Panc1 (cell line): ENCODE measurements at places on chromosomes 1 and 21.
A peak's percentile ranks its signal among the peaks of the same experiment; 100 is the strongest.

DNA sequence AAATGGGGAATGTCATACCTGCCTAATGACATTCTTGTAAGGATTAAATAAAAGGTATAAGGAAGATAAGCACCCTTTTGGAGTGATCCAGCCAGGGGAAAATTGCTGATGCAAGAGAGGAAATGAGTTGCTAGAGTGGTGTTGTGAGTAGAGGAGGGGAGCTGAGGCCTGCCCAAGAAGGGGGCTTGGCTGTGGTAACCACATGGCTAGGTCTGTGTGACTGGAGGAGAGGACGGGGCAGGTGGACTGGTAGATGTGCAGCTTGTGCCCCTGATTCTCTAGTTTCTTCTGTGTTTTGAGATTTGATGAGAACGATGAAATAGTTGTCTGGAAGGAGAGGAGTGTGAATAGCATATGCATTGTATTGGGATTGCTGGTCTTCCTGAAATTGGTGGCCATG lies 6.6 kb downstream of the TXLNA start:
- H3K36me3 ChIP-seq: peaks cover 26% of the 10 kb centered on the region
- no peak overlapping the region for H3K4me3 ChIP-seq
- no peak for DNase-seq
- H3K27ac ChIP-seq: no peak overlapping the region
- no peaks in the 10 kb centered on the region for H3K27me3 ChIP-seq

DNA sequence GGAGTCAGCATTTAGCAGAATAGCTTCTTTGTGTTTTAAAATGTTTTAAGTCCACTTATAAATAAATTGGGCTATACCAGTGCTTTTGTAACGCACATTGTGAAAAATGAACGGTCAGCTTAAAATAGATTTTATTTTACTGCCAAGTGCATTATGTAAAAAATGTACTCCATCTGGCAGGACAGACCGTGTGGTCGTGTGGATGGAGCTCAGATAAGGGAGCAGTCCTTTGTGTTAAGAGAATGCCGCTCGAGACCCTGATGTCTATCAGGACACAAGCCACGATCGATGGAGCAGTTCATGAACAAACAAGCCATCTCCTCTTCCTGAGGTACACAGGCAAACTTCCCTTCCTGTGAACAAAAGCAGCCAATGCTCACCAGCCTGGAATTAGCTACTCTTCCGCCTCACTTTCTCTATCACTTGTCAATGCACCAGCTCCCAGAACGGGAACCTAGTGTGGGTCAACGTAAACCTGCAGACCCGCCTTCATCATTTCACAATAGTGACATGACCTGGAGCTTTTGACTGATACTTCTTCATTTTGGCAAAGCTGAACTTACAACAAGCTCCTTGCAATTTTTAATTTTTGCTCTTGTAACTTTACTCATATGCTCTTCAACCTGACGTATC lies 243.5 kb downstream of the TGFB2 start:
- H3K27ac ChIP-seq: peak overlapping the region; percentile 92; the same call in 1 of the 2 replicates
- H3K36me3 ChIP-seq: no peaks in the 10 kb centered on the region
- no peak overlapping the region for H3K4me3 ChIP-seq
- no peaks in the 10 kb centered on the region for H3K27me3 ChIP-seq

- no peak overlapping the region for H3K27ac ChIP-seq
- H3K27me3 ChIP-seq: no peaks in the 10 kb centered on the region; the same call in 1 of the 2 replicates
- no peak for DNase-seq
- H3K4me3 ChIP-seq: no peak overlapping the region
- no peaks in the 10 kb centered on the region; the same call in 1 of the 2 replicates for H3K36me3 ChIP-seq
Measured at GRCh38 chr1:176869577-176869976, 294.9 kb downstream of the ASTN1 start.

- no peak overlapping the region for H3K27ac ChIP-seq
- no peaks in the 10 kb centered on the region for H3K27me3 ChIP-seq
- no peaks in the 10 kb centered on the region for H3K36me3 ChIP-seq
- no peaks in the 10 kb centered on the region for H3K4me1 ChIP-seq
- H3K4me3 ChIP-seq: no peak overlapping the region
- no peak for DNase-seq
Measured at GRCh38 chr21:38832664-38833063, 26.9 kb downstream of the ETS2 start.

DNA sequence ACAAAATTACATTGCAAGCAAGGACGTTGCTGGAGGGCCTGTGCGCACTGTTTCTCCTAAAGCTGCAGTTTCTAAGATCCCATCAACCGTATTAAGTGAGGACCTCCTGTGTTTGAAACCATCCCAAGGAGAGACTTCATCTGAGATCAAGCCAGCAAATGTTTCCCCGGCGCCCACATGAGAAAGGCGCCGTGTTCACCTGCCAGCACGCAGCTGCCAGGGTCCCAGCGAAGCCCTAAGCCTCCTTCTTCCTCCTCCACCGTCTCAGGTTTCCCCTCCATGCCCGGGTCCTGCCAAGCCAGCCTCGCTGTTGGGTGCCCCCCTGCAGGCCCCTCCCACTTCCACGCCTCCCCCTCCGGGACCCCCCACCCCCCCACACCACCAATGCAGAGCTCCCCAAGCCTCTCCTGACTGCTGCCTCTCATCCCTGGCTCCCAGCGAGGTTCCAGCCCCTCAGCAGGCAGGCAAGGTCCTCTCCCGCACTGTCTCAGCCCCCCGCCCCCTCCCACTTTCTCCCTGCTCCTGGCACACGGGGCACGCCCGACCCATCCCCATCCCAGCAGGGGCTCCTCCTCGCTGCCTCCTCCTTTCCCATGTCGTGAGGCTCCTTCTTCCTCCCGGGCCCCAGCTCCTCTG lies 8.6 kb upstream of the TFF1 start:
- H3K36me3 ChIP-seq: no peaks in the 10 kb centered on the region
- H3K4me3 ChIP-seq: no peak overlapping the region
- H3K4me1 ChIP-seq: no peaks in the 10 kb centered on the region
- H3K27ac ChIP-seq: no peak overlapping the region
- DNase-seq: no peak

GRCh38 chr1:26705788-26706311 lies 10.0 kb downstream of the ARID1A start:
- H3K27ac ChIP-seq: peak overlapping the region; percentile 81
- 0 out of 2 replicates have a peak, but pooled peaks cover 2% of the 10 kb centered on the region for H3K36me3 ChIP-seq
- DNase-seq: peak; percentile 98
- H3K4me1 ChIP-seq: peaks cover 72% of the 10 kb centered on the region
- H3K27me3 ChIP-seq: no peaks in the 10 kb centered on the region

- DNase-seq: no peak
- no peaks in the 10 kb centered on the region for H3K27me3 ChIP-seq
- H3K27ac ChIP-seq: no peak overlapping the region
- H3K36me3 ChIP-seq: no peaks in the 10 kb centered on the region
- no peaks in the 10 kb centered on the region for H3K4me1 ChIP-seq
- no peak overlapping the region for H3K4me3 ChIP-seq
Measured at GRCh38 chr1:99598738-99599411, 47.0 kb upstream of the PALMD start.

GRCh38 chr21:42400525-42400924 lies 3.2 kb upstream of the UBASH3A start:
- H3K36me3 ChIP-seq: no peaks in the 10 kb centered on the region
- no peaks in the 10 kb centered on the region for H3K4me1 ChIP-seq
- H3K27me3 ChIP-seq: no peaks in the 10 kb centered on the region; the same call in 1 of the 2 replicates
- DNase-seq: no peak
- H3K27ac ChIP-seq: no peak overlapping the region

DNA sequence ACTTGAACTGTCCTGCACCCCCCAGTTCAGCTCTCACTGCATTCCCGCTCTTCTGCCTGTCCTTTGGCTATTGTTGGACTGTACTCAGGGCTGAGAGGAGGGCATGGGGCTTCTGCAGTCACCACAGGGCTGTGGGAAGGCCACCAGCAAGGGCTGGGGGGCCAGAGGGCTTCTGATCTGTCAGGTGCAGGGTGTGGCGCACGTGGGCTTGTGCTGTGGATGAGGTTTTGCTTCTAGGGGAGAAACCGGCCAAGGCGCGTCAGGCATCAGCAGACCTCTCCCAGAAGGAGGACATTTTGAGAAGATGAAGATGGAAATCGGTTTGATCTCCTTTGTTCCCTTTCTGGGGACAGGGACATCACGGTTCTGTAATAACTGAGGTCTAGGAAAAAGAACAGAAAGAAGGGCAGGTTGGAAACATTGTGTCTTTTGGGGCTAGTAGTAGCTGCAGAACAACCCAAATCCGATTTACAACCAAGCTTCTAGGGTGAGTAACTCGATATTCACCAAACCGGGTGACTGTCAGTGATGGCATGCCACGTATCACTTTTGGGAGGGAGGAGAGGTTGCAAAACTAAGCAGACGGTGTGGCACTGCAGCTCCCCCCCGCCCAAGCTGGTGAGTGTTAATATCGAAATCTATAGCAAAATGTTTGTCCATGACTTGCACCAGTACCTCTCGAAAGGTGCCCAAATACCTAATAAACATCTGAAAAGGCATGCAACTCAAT lies 40.9 kb downstream of the AGPAT3 start:
- no peaks in the 10 kb centered on the region for H3K27me3 ChIP-seq
- no peaks in the 10 kb centered on the region for H3K4me1 ChIP-seq
- no peak for DNase-seq
- H3K27ac ChIP-seq: no peak overlapping the region

DNA sequence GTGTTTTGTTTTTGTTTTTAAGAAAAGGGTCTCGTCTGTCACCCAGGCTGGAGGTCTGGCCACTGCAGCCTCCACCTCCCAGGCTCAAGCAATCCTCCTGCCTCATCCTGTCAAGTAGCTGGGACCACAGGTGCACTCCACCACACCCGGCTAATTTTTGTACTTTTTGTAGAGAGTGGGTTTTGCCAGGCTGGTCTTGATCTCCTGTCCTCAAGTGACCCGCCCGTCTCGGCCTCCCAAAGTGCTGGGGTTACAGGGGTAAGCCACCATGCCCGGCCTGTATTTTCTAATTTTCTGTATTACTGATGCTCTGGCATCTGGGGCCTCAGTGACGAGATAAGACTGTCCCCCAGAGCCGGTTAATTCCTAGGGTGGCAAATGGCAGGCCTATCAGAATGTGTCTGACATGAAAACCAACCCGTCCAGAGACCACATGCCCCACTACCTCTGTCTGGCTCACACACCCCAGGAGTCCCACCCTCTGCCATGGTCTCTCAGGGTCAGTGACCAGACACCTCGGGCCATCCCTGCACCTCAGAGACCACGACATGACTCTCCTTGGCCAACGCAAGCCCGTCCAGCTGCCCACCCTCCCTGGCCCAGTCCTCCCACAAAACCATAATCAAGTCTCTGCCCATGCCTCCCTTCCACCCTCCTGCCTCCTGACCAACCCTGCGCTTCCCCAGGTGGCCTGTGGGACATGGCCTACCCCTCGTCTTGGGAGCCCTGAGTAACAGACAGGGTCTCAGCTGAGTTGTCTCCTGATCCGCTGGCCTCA lies 12.5 kb downstream of the NPHP4 start:
- H3K27ac ChIP-seq: no peak overlapping the region
- DNase-seq: no peak
- no peaks in the 10 kb centered on the region for H3K27me3 ChIP-seq

- H3K27ac ChIP-seq: no peak overlapping the region
- no peak for DNase-seq
- no peaks in the 10 kb centered on the region for H3K27me3 ChIP-seq
Measured at GRCh38 chr1:107404756-107405155, 263.9 kb downstream of the NTNG1 start.

GRCh38 chr1:54272134-54272533 lies 72.2 kb downstream of the MRPL37 start:
- no peak overlapping the region for H3K4me3 ChIP-seq
- H3K27me3 ChIP-seq: no peaks in the 10 kb centered on the region
- no peak overlapping the region for H3K27ac ChIP-seq
- no peak for DNase-seq
- H3K4me1 ChIP-seq: peaks cover 3% of the 10 kb centered on the region; the same call in 1 of the 2 replicates

DNA sequence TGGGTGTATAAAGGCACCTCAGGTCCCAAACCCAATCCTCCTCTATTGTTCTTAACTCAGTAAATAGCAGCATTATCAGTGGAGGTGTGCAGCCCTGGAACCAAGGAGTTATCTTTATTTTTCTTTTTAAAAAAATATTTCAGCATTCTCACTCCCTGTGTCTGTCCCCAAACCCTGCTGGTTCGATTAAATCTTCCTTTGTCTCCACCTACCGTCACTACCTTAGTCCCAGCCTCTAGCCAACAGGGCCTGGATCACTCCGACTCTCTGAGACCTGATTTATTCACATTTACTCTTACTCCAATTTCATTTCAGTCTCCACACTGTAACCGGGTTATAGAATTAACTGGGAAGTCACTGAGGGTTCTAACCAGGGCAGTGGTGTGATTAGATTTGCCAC lies 39.1 kb upstream of the FAM89A start:
- H3K36me3 ChIP-seq: no peaks in the 10 kb centered on the region
- no peak for DNase-seq
- H3K4me3 ChIP-seq: no peak overlapping the region
- no peak overlapping the region for H3K27ac ChIP-seq
- H3K4me1 ChIP-seq: no peaks in the 10 kb centered on the region

DNA sequence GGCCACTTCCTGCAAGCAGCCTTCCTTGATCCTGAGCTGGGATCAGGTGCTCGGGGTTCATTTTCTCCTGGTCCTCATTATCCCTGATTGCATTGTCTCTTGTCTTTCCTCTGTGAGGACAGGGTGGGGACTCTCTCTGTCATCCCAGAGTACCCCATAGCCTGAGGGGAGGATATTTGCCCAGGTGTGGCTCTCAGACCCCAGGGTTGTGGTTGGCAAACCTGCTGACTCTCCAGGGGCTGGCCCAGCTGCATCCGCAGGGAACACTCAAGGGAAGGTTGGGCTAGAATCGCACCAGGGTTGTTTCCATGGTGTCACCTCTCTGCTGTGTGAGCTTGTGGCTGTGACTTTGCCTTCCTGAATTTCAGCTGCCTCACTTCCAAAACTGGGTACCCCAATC lies 276.8 kb upstream of the C1orf174 start:
- no peak for DNase-seq
- no peaks in the 10 kb centered on the region for H3K4me1 ChIP-seq
- no peak overlapping the region for H3K4me3 ChIP-seq
- H3K36me3 ChIP-seq: no peaks in the 10 kb centered on the region
- no peaks in the 10 kb centered on the region; the same call in 1 of the 2 replicates for H3K27me3 ChIP-seq
- no peak overlapping the region for H3K27ac ChIP-seq

DNA sequence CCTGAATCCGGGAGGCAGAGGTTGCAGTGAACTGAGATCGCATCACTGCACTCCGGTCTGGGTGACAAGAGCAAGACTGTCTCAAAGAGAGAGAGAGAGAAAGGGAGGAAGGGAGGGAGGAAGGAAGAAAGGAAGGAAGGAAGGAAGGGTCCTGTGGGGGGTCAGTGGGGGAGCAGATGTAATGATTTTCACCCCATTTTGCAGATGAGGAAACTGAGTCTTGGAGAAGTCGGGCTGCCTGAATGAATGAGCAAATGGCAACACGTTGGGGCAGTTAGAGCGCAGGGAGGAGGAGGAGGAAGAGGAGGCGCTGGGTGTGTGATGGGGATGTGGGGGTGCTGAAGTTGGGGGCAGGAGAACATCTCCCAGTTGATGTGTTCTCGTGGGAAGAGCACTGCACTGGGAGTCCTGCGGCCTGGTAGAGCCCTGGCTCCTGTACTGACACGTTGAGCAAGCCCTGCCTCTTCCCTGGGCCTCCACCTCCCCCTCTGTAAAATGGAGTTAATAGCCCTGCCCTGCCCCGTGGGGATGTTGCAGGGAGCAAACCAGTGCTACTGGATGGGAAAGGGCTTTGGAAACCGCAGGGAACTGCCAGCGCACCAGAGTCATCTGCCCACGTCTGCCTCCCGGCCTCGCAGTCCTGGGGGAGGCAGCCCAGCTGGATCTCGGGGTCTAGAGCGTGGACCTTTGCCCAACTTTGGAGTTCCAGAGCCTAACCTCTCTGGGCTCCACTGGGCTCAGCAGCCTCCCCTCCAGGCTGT lies 103.2 kb upstream of the CASZ1 start:
- no peaks in the 10 kb centered on the region for H3K27me3 ChIP-seq
- peaks cover 17% of the 10 kb centered on the region for H3K4me1 ChIP-seq
- DNase-seq: no peak
